ENCODE measurements at places on chromosomes 16 and 17.

GRCh38 chr17:4249452-4250029, 14.2 kb downstream of the ANKFY1 start:
- DNase-seq: peak; percentile 40
- peaks cover 28% of the 10 kb centered on the region for H3K4me1 ChIP-seq
- H3K36me3 ChIP-seq: peaks cover 2% of the 10 kb centered on the region

GRCh38 chr16:30355954-30356308, 823 bp upstream of the CD2BP2 start:
- peak overlapping the region; percentile 88 for H3K4me3 ChIP-seq
- H3K36me3 ChIP-seq: peaks cover 52% of the 10 kb centered on the region
- no peaks in the 10 kb centered on the region for H3K27me3 ChIP-seq
- H3K4me1 ChIP-seq: peaks cover 52% of the 10 kb centered on the region
- peak overlapping the region; percentile 92 for H3K27ac ChIP-seq

DNA sequence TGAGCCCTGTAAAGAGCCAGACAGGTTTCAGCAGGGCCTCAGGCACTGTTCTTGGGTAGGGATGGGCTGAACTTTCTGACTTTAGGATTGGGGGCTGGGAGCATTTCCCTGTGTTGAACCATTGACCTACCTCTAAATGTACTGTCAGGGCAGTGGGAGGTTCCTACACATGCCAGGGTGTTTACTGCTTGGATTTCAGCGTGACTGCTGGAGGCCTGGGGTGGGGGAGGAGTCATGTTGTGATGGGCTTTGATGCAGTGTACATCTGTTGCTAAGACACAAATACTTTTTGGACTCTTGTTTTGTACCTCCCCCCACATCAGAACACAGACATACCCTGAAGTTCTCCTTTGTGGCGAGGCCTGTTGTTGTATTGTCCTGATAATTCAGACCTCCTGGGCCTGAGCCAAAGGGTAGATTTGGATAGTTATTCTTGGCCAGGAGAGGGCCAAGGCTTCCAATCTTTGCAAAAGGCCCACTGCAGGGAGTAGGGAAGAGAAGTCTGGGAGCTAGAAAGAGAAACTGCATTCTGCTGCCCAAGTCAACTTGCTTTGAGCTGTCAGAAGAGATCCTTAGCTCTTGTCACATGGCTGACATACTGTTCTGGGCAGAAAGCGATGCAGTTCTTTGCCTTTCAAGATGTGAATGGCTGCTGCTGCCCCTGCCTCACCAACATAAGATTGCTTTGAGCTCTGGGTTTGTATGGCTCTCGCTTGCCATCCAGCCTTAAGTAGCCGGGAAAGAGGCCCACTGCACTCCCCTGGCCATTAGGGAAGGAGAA, 3.7 kb downstream of the NFE2L1 start:
- H3K27me3 ChIP-seq: no peaks in the 10 kb centered on the region
- peaks cover 24% of the 10 kb centered on the region for H3K36me3 ChIP-seq
- peak overlapping the region; percentile 53 for H3K4me3 ChIP-seq
- peak; percentile 85 for DNase-seq
- H3K4me1 ChIP-seq: peaks cover 69% of the 10 kb centered on the region

- no peak for DNase-seq
- peaks cover 53% of the 10 kb centered on the region for H3K36me3 ChIP-seq
- no peak overlapping the region for H3K27ac ChIP-seq
- H3K4me1 ChIP-seq: peaks cover 55% of the 10 kb centered on the region
Measured at GRCh38 chr16:81517150-81517499, 72.5 kb downstream of the CMIP start.

DNA sequence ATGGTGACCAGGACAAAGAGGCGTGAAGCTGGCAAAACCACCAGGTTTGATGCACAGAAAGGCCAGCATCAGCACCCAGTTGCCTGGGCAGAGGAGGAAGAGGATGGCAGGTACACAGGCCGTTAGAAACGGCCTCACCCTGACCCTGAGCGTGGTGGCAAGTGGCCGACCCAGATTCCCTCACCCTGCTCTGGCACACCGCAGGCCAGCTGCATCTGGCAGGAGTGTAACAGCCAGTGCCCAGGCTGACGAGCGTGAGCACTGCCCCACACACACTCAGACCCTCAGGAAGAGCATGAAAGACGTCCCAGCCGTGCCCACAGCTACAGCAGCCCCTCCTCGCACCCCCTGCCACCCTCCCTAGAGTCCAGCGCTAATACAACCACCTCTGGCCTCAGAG, 82.0 kb downstream of the ANKRD11 start:
- H3K4me3 ChIP-seq: no peak overlapping the region
- no peaks in the 10 kb centered on the region for H3K27me3 ChIP-seq
- peaks cover 8% of the 10 kb centered on the region for H3K36me3 ChIP-seq
- peaks cover 99% of the 10 kb centered on the region for H3K4me1 ChIP-seq
- H3K27ac ChIP-seq: peak overlapping the region; percentile 48
- DNase-seq: no peak

GRCh38 chr16:69563605-69564580, 1.9 kb upstream of the NFAT5 start:
- H3K4me3 ChIP-seq: peak overlapping the region; percentile 82
- peak; percentile 49 for DNase-seq
- H3K27me3 ChIP-seq: no peaks in the 10 kb centered on the region

DNA sequence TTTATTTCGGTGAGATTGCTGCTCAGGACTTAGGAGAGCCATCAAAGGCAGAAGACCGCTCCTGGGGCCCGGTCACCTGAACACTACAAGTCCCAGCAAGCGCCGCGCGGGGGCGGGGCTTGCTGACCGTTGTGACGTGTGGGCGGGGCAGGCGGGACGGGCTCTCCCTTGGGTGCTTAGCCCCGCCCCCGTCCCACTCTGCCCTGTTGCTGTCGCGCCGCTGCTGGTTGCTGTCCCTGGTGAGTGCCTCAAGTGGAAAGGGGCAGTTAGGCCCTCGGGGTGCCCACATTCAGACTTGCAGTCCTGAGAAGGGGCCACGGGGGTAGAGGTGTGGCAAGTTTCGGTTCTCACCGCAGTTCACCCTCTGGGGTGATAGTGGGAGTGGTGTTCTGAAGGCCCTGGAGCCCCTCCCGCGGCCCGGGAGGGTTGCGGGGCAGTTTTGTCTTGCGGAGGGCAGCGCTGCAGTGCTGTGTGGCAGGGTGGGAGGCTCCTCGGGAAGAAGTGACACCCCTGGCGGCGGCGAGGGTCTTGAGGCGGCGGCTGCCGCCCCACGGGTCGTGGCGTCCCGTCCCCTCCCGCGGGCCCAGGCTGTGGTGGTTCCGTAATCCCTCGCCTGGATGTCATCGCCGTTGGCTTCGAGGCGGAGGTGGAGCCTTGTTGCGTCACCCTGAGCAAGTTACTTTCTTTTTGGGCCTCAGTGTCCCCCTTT, at the start of gene CALCOCO2:
Gene CALCOCO2 (plus strand): TSS at position 196 of the 709 bp plus-strand sequence. CDS start 10,673 bp downstream, outside the sequence.
- H3K4me1 ChIP-seq: peaks cover 52% of the 10 kb centered on the region
- peak within 1 kb of the TSS; percentile 67 for H3K27ac ChIP-seq
- H3K4me3 ChIP-seq: peak within 1 kb of the TSS; percentile 99
- H3K36me3 ChIP-seq: no peaks in the 10 kb centered on the region

DNA sequence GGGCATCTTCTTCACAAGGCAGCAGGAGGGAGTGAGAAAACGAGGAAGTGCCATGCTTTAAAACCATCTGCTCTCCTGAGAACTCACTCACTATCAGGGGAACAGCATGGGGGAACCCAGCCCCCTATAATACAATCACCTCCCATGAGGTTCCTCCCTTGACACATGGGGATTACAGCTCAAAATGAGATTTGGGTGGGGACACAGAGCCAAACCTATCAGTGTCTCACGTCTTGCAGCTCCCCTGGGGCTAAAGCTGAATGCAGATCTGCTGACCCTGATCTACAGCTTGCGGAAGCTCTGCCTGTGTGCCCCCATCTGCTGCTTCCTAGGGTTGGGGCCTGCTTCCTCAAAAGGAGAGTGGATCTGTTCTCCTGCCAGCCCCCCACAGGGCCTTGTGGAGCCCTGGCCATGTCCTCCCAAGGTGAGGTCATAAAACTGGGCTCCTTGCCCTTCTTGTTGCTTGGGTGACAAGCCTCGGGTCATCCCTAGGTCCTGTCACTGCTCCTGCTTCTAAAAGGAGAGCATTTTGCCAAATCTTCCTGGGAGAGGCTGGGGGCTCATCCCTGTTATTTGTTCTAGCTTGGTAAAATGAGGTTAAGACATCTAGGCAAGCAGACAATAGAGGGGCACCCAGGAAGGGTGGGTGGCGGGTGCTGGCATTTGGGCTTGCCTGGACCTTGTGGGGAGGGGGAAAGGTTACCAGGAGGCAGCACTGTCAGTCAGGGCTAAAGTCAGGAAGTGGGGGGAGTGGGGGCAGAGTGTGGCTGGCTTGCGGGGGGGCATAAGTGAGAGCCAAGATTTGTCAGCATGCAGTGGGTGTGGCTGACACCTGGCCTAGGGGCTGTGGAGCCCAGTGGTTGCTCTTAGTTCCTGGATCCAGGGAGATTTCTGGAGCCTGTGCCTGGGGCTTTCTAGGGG, 16.0 kb downstream of the KRT33A start:
- DNase-seq: no peak
- no peaks in the 10 kb centered on the region for H3K36me3 ChIP-seq
- no peak overlapping the region for H3K4me3 ChIP-seq
- no peaks in the 10 kb centered on the region for H3K4me1 ChIP-seq
- H3K27ac ChIP-seq: no peak overlapping the region

DNA sequence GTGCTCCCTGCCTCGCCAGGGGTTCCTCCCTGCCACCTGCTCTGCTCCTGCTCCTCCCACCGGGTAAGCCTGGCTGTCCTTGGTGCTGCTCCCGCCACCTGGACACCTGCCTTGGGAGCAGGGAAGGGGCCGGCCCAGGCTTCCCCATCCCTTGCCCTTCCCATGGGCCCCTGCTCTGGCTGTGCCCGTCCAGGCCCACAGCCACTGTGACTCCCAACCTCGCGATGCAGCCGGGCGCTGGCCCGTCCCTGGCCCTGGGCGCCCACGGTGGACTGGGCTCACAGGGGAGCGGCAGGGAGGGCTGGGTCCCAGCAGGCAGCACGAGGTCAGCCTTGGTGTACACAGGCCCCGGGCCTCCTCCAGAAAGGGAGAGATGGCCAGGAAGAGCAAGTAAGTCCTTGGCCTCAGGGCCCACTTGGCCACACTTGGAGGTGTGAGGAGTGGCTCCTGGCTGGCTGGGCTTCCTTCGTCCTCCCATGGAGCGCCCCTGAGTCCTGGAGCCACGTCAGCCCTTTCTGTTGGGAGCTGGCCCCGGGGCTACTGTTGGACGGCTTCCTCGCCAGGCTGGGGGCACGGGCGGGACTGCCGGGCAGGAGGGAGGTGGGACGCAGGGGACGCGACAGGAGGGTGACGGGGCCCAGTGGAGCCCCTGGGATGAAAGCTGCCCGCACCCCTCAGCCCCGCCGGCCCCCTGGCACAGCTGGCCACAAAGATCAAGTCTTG, 15.3 kb downstream of the ENGASE start:
- peaks cover 14% of the 10 kb centered on the region for H3K27me3 ChIP-seq
- peaks cover 6% of the 10 kb centered on the region for H3K36me3 ChIP-seq
- DNase-seq: no peak

- H3K27me3 ChIP-seq: no peaks in the 10 kb centered on the region
- H3K4me1 ChIP-seq: peaks cover 85% of the 10 kb centered on the region
- peak overlapping the region; percentile 3 for H3K4me3 ChIP-seq
- DNase-seq: peak; percentile 93
Measured at GRCh38 chr17:64081802-64082799, 47.8 kb downstream of the ERN1 start.
